ENCODE measurements at places on chromosomes 16 and 17.

GRCh38 chr17:83171661-83172060 lies 92.3 kb downstream of the METRNL start:
- no peak for DNase-seq

- peak; percentile 45 for DNase-seq
Measured at GRCh38 chr16:69482410-69482991, 58.1 kb downstream of the CYB5B start.

GRCh38 chr17:66432996-66433551 lies 130.7 kb downstream of the PRKCA start:
- no peak for DNase-seq

DNA sequence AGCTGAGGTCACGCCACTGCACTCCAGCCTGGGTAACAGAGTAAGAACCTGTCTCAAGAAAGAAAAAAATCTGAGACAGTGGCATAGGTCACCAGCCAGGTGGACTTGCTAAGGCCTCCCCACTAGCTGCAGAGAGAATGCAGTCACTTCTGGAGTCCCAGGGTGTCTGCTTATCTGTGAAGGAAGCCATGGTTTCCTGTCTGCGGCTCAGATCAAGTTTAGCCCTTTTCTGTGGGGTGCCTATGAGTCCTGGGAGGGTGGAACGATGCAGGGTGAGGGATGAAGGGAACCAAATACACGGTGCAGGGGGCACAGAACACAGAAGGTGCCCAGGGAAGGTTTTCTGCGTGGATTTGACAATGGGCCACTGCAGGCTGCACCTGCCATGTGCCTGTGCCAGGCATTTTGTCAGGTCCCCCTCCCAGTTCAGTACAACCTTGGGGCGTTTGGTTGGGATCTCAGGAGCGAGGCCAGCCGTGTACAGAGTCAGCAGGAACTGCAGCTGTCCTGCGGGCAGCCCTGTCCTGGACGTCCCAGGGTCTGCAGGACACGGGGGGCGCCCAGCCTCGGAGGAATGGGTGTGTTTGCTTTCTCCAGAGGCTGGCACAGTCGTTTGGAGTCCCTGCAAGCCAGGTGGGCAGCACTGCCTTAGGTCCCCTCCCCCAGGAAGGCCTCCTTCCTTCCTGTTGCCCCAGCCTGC lies 41.8 kb downstream of the RAB11FIP4 start:
- DNase-seq = no peak

GRCh38 chr17:44309472-44309871 lies 1.1 kb downstream of the RUNDC3A start:
- DNase-seq = no peak

DNA sequence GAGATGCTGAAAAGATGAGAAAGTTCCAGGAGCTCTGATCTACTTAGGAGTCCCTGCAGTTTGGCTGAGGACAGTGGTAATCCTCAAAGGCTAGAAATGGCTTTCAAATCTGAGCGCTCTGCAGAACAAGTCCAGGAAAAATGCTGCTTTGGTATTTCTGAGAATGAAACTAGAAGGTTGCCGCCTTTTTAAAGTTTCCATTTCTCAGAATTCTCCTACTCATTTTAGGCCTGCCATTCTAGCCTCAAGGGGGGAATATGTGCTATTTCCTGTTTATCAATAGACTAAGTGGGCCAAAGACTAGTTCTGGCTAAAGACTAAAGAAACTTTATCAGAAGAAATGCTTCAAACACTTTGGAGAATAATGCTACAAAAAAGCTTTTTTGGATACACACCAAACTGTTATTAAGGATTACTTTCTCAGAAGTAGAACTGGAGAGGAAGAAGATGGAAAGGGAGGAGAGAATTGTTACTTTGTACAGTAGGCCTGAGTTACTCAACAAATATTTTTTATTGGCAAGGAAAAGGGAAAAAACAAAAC lies at the start of gene SLFN12L:
Gene SLFN12L (minus strand): TSS at position 78 of the 541 bp plus-strand sequence. CDS start 15,314 bp downstream, outside the sequence.
- DNase-seq = no peak

- no peak for DNase-seq
Measured at GRCh38 chr16:84438971-84439696, 65.3 kb downstream of the MEAK7 start.

DNA sequence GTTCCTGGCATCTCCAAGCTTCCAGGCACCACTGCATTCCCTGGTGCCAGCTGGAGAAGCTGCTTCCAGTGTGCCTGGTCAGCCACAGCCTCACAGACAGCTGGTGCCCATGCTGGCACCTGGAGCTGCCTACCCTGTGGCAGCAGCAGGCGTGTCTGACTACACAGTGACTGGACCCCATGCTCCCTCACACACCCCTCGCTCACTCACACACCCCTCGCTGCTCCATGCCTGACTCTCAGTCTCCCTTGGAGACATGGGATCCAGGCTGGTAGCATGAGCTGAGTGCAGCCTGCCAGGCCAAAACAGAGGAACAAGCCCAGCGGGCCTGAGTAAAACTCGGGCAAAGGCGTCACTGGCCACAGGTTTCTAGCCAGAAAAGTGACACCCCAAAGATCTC lies 59.1 kb upstream of the SMIM36 start:
- DNase-seq = no peak

DNA sequence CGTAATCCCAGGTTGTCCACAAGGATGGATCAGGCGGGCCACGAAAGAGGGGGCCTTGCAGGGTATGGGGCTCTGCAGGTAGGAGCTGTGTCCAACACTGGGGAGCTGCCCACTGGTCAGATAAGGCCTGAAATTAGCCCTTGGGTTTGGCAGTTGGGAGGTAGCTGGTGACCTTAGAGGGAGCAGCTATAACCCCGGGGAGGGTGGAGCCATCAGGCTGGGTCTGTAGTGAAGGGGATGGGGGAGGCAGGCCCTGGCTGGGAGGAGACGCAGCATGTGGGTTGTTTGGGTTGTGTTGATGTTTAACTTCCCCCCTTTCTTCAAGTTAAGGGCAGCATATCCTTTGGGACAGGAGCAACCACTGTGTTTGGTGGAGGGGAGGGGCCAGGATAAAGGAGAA lies 5.9 kb downstream of the MLLT6 start:
- DNase-seq = no peak

- peak; percentile 3 for DNase-seq
Measured at GRCh38 chr16:50841081-50841886, 99.4 kb downstream of the CYLD start.

DNA sequence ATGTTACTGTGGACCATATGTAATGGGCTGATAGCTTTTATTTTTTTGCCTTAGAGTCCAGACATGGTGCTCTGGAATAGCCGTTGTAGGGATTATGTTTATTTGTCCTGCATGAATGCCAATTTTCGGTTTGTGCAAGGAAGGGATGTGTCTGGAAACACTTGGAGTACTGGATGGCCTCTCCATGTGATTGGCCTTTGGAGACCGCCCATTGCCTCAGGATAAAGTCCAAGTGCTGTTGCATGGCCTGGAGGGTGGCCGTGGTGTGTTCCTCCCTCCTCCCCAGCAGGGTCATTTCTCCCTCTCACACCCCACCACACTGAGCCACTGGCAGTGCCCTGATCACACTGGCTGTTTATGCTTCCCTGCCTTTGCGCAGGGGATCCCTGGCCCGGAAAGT lies 93.9 kb downstream of the MSI2 start:
- no peak for DNase-seq

- no peak for DNase-seq
Measured at GRCh38 chr16:83302853-83303252, 504.9 kb upstream of the HSBP1 start.

DNA sequence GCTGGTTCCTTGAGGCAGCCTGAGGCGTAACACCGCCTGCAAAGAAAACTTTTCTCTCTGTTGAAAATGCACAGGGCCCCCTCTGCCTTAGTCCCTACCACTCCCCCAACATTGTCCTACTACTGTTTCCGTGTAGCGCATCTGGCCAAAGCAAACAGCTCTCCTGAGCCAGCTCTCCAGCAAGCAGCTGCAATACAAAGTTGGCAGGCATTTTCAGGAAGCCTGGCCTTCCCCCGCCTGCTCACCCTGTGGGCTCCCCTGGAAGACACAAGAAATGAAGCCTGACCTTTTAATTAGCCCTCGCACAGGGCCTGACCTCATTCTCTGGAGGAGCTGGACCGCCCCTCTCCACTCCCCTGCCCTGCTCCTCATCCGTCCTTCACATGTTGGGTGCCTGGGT lies 66.7 kb downstream of the SOX9 start:
- DNase-seq = no peak

DNA sequence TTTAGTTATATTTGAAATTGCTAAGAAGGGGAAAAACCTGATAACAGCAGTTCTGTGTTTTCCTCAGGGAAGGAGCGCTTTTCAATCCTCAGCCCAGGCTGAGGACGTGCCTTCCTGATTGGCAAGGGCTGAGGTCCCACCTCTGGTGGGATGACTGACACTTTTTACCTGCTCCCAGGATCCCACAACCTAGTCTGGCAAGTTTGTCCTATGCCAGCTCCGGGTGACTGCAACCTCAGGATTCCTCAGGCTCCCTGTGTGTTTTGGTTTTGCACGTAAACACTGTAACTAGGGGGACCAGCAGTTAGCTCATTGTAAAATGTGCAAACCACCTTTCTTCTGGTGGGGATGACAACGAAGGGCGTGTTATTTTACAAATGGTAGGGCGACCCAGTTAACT lies 7.5 kb downstream of the MARCHF10 start:
- DNase-seq = peak; percentile 93

GRCh38 chr16:67179421-67180080 lies 4.2 kb downstream of the MATCAP1 start:
- DNase-seq = no peak

DNA sequence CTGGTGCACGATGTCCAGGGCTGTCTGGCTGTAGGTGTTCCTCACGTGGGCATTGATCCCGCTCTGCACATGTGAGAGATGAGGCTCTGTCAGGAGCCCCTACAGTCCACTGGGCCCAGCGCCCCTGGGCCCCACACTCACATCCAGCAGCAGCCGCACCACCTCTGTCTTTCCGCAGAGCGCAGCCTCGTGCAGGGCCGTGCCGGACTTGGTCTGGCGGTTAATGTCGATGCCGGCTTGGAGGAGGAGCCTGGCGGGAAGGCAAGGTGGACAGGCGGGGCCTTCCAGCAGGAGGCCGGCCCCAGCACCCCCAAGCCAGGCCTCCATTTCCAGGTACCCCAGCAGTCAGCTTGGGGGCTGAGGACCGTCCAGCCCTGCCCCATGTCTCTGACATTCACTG lies 9.2 kb downstream of the CASKIN1 start:
- DNase-seq = no peak

GRCh38 chr16:56614549-56614991 lies 6.2 kb downstream of the MT2A start:
- peak; percentile 97 for DNase-seq

GRCh38 chr17:47864791-47865216 lies 13.8 kb upstream of the SP6 start:
- peak; percentile 59 for DNase-seq

DNA sequence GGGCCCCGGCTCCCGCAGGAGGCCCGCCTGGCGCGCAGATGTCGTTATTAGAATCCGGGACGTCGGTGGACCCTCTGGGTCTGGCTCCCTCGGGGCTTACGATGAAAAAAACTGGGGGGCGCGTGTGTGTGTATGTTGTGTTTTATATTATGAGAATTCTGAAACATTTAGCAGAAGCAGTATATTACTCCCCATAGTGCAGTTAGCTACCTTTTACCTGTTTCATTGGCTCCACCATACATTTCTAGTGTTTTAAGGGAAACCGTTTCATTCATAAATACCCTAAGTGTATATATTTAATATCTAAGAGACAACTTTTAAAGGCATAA lies 486 bp upstream of the DNAJA2 start:
- DNase-seq = no peak

- DNase-seq = no peak
Measured at GRCh38 chr16:73186752-73187601, 139.0 kb upstream of the ZFHX3 start.

DNA sequence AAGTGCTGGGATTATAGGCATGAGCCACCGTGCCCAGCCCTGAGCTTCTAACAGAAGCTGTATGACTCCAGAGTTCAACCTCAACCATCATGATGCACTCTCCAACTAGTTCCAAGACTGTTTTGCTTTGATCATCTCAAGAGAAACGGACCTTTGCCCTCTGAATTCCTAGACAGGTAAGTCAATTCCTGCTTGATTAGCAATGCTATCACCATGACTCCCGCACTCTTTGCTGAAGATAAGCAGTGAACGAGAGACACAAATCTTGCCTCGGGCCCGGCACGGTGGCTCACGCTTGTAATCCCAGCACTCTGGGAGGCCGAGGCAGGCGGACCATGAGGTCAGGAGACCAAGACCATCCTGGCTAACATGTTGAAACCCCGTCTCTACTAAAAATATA lies 22.2 kb downstream of the ANKFY1 start:
- DNase-seq = no peak

- DNase-seq = peak; percentile 32
Measured at GRCh38 chr16:28218109-28218508, 6.3 kb upstream of the XPO6 start.

- DNase-seq = no peak
Measured at GRCh38 chr17:48238933-48239602, 131.5 kb downstream of the SNX11 start.

DNA sequence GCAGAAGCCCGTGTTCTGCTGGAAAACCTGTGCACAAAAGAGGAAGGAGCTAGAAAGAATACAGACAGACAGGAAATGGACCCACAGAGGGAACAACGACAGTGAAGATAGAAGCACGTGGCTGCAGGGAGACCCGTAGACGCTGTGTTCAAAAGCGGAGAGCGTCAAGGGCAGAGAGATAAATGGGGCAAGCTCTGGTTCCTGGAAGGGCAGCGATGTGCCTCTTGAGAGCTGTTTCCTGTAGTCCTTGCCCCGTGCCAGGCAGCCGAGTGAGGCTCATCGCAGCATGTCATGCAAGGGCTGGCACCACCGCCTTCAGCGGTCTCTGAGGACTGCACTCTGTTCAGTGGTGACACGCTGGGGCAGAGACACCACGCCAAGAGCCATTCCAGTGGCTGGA lies 43.6 kb upstream of the CACNG5 start:
- DNase-seq = no peak

GRCh38 chr16:19875900-19876299 lies 8.7 kb downstream of the GPRC5B start:
- DNase-seq = no peak

- no peak for DNase-seq
Measured at GRCh38 chr17:10025976-10026901, 121.2 kb upstream of the RCVRN start.

GRCh38 chr17:68020409-68020756 lies 15.2 kb upstream of the KPNA2 start:
- DNase-seq = no peak

DNA sequence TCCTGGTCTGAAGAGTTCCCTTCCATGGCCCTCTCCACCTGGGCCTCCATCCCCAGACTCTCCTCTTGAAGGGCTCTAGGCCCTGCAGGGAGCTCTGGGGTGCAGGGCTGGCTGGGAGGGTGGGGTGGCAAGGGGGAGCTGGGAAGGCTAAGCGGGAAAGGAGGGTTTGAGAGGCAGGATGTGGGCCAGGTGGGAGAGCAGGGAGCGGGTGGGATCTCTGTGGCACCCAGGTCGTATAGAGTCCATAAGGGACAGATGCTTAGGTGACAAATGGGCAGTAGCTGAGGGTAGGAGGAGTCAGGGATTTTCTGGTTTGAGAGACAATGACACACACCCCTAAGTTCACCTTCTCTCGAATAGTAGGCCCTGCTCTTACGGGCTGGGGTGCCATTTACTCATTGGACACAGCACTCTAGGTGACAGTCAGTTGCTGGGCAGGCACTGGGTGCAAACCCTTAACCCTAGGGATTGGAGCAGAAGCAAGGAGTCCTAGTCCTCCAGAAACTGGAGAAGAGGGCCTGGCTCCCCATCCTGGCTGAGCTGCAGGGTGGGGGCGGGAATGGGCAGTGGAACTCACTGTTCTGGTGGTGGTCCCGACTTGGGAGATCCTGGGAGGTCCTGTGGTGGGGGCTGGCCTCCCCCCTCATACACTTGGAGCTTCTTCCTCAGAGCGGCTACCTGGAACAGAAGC lies 15.3 kb downstream of the KIF18B start:
- no peak for DNase-seq

GRCh38 chr17:83162035-83162745 lies 82.8 kb downstream of the METRNL start:
- DNase-seq = no peak

GRCh38 chr17:5031365-5032082 lies 3.7 kb downstream of the SLC52A1 start:
- DNase-seq = peak; percentile 56
